ENCODE measurements at places on chromosomes 6 and 20. TPM values are rescaled to one million over a fixed set of nuclear protein-coding genes. Genes with fewer than 3 reads are reported as not detected.

ANKRD66 gene
- not detected for total RNA-seq

DNA sequence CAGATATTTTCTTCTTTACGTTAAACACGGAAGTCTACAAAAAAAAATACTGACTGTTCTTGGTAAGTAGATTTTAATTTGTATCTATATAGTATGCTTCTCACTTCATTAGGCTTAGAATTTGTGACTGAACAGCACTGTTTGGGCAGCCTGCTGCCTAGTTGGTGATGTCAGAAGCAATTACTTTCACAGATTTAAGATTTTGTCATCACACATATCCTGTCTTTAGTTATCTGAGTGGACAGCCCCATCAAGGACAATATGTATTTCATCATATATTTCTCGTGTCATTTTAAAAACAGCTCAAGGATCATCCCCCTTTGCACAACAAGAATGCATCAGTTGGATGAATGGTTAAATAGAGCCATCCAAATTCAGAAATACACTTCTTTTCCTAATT is 338.4 kb upstream of the CITED2 start:
- DNase-seq: no peak
- no peak overlapping the region for H3K4me3 ChIP-seq
- no peak overlapping the region for H3K27ac ChIP-seq
- H3K4me1 ChIP-seq: no peaks in the 10 kb centered on the region
- no peaks in the 10 kb centered on the region for H3K27me3 ChIP-seq

MEP1A gene
- not detected for total RNA-seq

LSM14B gene
- total RNA-seq: 34.6 TPM

CD93 gene
- 0.54 TPM for total RNA-seq

GRCh38 chr20:4190792-4191519 is 175.6 kb upstream of the RNF24 start:
- H3K36me3 ChIP-seq: no peaks in the 10 kb centered on the region
- H3K27me3 ChIP-seq: peaks cover 17% of the 10 kb centered on the region
- no peak overlapping the region for H3K27ac ChIP-seq
- DNase-seq: no peak
- H3K4me1 ChIP-seq: no peaks in the 10 kb centered on the region

DNA sequence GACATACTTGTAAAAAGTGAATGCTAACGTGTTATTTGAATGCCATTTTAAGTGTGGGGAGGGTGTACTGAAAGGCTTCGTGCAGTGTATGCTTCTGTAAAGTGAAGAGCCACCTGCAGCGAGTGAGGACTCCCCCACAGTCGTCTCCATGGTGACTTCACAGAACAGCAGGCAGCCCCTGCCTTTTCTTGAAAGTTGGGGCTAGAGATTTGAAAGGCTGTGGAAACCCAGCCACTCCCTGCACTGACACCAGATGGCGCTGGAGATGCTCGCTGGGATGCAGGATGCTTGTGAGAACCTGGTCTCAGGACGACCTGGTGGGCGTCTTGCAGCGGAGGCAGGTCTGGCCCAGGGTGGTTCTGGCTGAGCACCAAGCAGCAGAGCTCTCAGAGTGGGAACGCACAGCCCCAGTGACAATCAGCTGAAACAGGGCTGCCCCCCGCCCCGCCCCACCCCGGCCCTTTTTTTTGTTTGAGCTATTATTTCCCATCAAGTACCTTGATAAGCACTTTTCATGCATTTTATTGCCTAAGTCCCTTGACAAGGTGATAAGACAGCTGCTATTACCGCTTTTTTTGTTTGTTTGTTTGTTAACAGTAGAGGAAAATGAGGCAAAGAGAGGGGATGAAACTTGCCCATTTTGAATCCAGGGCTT is 150.3 kb downstream of the SYCP2 start:
- H3K4me3 ChIP-seq: no peak overlapping the region
- H3K4me1 ChIP-seq: no peaks in the 10 kb centered on the region
- no peak overlapping the region for H3K27ac ChIP-seq
- H3K27me3 ChIP-seq: no peaks in the 10 kb centered on the region
